Testis (tissue), 5 donors: ENCODE measurements at places on chromosomes 13 and 19.

DNA sequence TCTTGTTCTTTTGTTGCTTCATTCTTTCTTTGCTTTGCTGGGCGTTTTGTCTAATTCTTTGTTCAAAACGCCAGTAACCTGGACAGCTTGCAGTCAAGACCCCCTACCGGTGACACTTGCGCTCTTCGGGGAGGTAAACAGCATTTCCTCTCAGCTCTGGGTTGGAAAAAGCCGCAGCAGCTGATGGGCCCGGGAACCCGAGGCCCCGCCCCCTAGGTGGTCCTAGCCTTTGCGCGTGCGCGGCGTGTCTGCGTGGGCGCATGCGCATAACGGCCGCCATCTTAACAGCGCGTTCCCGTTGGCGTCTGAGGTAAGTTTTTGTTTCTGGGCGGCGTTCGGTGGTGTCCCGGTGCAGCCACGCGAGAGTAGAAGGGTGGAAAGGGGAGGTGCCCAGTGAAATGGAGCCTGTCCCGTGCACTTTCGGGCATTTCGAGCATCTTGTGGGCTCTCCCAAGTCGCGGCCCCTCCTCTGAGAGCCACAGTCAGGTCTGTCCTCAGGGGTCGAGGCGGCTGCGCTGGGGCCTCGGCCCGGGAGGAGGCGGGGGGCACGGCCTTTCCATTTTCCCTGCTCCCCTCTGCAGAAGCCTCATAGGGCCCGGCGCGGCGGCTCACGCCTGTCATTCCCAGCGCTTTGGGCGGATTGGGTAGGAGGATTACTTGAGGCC lies at the start of gene ZNF559:
Gene ZNF559 (plus strand): TSS at position 261 of the 665 bp plus-strand sequence. CDS start 14,371 bp downstream, outside the sequence.
- DNase-seq = peak; percentile 95

DNA sequence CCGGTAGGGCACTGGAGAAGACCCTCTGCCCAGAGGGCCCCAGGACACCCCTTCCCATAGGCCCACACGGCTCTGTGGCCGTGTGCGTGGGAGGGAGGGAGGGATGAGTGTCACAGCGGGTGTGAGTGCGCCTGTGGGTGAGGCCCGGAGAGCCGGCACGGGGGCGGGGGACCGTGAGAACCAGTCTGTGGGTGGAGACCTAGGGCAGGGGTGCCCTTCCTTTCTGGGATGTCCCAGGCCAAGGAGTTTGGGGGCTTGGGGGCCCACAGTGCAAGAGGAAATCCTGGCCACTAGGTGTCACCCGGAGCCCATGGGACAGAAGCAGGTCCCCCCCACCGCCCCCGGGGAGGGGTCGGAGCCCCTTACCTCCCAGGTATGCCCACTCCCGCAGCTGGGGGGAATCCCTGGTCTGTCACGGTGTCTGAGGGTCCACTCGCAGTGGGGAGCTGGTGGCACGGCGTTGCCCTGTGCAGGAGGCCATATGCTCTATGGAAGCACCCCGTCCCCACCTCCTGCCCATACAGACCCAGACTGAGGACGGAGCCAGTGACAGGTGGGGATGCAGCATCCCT lies 16.0 kb upstream of the SLC7A10 start:
- no peak for DNase-seq

DNA sequence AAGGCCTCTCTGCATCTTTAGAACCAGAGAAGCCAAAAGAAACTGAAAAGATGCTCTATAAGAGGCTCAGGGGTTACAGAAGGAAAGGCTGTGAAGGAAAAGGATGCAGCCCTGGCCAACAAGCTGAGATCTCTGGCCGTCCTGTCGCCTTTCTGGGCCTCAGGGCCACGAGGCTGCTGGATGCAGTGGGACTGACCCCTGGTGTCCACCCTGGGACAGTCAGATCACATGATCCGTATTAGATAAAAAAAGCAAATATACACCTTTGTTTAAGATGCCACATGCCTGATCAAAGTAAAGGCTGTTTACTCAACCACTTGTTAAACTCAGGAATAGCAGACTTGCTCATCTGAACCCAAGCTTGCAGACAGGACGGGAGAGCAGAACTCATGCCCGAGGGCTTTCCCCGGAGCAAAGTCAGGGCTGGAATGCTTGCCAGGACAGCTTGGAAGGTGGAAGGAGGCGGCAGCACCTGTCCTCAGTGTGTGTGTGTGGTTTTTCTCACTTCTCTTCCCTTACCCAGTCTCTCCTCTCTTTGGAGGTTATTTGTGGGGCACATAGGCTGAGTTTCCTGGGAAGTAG lies 206.5 kb upstream of the TSHZ3 start:
- no peak for DNase-seq

- no peak for DNase-seq
These were observed 5.2 kb upstream of the KBTBD7 start for GRCh38 chr13:41199526-41199925.

DNA sequence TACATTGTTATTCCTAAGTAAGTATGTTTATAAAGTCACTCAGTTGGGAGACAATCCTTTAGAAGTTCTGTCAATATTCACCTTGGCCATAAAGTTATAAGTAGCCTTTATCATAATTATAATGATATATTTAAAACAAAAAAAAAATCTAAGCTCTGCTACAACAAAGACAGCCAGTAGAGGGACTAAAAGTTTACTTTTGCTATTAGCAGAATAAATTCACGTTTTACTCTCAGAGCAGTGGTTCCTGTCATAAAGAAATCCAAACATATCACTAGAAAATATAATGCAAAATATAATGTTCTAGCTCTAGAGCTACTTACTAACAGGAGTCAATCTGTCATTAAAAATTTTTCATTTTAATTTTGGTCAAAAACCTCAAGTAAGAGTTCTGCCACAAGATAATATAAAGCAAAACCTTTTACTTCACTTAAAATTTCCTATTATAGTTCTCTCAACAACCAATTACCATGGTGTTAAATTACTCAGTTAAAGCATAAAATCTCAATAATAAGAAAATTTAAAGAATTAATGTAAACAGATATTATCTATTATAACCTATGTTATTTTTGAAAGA lies 17.7 kb downstream of the INTS6 start:
- DNase-seq = no peak

DNA sequence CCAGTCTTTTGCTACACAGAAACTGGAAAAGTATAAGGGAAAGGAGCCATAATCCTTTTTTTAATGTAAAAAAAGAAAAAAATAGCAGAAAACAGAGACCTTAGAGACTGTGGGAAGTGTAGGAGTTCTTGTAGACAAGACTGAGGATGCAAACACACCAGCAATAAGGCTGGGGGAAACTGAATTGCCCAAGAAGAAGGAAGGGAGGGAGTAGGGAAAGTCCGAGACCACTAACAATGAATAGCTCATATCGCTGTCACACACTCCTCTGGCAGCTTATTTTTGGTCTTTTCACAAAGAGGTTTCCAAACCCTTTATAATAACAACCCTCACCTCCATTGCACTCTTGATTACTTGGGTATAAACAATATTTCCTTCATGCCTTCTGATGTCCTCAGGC lies 952.0 kb downstream of the SLITRK5 start:
- no peak for DNase-seq

DNA sequence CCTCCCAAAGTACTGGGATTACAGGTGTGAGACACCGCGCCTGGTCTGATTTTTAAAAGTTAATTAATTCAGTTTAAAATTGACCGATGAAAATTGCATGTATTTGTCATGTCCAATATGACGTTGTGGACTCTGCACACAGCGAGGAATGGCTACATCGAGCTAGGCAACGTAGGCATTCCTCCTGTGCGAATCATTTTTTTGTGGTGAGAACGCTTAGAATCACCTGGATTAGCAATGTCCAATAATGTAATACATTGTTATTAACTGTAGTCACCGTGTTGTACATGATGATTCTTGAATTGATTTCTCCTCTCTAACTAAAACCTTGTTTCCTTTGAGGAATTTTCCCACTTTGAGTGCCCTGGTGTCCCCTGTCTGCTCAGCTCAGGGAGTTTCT lies 3.4 kb downstream of the LAIR2 start:
- no peak for DNase-seq

DNA sequence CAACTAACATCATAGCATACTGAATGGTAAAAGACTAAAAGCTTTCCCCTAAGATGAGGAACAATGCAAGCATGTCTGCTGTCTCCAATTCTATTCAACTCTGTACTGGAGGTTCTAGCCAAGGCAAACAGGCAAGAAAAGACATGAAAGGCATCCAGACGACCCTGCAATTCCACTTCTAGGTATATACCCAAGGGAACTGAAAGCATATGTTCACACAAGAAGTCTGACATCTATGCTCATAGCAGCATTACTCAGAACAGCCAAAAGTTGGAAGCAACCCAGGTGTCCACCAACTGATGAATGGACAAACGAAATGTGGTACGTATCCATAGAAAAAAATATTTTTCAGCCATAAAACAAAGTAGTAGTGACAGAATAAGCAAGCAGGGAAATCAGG lies 39.1 kb downstream of the PEPD start:
- DNase-seq = no peak

DNA sequence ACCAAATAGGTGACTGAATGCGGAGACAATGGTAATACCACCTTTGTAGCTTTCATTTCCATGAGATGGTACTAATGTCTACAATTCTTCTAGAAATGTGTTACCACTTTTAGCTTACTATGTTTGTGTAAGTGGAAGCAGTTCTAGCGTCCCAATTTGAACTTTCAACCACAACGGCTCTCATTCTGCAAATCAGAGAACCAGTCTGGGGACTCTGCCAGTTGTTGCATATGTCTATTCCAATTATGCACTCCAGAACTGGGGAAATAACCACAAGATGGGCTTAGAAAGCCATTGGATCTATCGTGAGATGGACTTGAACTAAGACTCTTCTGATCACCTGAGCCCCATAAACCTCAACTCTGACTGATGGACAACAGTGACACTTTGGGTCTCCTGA lies 862.3 kb downstream of the SLITRK1 start:
- DNase-seq = no peak

DNA sequence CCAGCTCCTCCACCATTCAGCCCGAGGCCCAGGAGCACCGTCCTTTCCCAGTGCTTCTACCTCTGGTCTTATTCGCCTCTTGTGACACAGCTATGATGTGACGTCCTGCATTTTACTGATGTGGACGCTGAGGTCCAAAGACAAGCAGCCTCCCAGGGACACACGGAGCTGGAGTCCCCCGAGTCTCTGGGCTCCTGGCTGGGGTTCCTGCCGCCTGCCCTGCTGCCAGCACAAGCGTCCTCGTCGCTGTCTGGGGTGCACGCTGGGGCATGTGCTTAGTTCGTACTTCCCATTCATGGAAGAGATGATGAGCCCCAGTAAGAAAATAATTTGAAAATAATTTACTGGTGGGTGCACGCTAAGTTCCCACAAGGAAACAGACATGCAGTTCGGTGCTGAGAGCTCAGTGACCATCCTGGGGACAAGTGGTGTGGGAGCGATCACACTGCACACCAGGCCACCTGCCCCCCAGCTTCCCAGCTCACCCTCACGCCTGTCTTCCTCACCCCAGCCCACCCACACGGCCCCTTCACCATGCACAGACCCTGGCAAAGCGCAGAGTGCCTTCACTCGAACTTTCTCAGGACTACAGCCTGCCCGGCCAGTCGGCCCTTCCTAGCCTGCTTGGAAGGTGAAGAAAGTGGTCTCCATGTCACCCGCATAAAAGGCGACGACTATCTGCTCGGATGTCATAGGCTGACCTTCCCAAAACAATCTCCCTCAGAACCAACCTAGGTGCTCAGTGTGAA lies 14.2 kb upstream of the CFAP97D2 start:
- DNase-seq = no peak

DNA sequence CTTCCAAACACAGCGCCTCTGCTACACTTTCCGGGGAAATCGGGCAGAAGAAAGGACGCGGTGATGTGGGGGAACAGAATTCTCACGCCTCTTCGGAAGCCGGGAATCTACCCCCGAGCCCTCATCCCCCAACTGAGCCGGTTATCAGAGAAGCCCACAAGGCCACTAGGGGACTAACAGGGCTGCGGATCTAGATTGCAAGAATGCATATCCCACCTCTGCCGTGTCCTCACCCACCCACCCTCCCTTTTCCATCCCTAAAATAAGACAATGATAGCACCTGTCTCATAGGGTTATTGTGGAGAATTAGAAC lies 1.1 kb downstream of the IGFLR1 start:
- no peak for DNase-seq

DNA sequence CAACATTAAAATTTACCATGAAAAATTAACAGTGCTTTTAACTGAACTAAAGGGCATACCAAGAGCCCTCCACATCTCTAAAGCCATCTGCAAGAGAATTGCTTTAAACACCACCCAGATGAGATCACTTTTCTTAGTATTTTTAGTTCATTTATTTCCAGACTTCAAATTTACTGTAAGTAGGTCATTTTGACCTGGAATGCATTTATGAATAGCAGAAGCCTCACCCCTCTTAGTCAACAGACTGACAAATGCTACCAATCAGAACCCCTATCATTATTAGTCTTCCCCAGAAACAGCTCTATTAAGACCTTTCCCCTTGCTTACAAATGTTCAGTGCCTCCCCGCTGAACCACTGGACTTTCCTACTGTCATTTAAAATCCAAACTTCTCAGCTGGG lies 27.3 kb downstream of the RUBCNL start:
- DNase-seq = no peak

DNA sequence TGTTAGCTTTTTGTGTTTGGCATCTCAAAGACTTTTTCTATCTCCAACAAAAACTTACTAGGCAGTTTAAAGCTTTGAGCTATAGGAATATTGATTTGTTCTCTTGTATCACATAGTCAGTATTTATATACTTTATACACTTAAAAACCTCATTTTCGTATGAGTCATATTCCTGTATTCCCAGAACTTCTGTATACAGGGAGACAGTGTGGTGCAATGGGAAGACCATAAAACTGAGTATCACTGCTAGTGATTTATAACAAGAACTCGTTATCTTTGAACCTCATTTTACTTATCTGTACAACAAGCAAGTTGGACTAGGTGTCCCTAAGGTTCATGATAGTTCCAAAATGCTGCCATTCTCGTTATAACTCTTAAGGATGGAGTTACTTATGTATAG lies 6.3 kb downstream of the GPR180 start:
- no peak for DNase-seq

- DNase-seq = peak; percentile 54
These were observed at the start of gene KCNK6 for GRCh38 chr19:38319421-38320258. Gene KCNK6, plus strand, starts transcription at chr19:38319845. Its CDS starts 106 bp downstream, at chr19:38319951.

- no peak for DNase-seq
These were observed 6.9 kb downstream of the ZNF221 start for GRCh38 chr19:43957891-43958290.

DNA sequence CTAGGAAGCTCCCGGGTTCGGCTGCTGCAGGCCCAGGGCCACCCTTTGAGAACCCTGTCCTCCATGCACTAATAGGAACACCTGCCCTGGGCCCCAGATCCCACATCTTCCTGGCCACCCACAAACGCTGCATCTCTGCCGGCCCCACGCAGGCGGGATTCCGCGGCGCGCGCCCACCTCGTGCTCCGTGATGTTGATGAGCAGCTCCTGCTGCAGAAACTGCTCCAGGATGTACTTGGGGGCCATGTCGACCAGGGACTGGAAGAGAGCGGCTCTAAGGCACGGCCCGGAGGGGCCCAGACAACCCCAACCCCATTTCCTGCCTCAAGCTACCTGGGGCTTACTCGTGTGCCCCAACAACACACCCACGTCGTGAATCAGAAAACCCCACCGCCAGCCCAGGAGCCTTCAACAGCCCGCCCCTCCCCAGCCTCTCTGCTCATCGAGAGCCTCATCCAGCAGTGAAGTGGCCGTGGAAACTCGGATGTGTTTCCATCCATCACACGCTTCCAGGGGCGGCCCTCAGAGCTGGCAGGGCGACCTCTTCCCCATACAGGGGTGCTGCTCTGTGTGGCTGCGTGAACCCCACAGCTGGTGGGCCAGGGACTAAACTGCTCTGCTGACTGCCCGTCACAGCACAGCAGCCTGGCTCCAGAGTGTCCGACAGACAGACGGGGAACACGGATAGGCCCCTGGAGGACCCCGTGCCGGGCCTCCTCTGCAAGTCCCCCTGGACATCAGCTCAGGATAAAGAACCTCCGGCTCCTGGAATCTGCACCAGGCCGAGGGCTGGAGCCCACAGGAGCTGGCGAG lies 4.2 kb downstream of the POLR2E start:
- no peak for DNase-seq

GRCh38 chr13:94173312-94173854 lies 306.1 kb downstream of the DCT start:
- DNase-seq = no peak
